Tibial nerve (tissue), 4 donors: ENCODE measurements at places on chromosomes 16 and 17.

DNA sequence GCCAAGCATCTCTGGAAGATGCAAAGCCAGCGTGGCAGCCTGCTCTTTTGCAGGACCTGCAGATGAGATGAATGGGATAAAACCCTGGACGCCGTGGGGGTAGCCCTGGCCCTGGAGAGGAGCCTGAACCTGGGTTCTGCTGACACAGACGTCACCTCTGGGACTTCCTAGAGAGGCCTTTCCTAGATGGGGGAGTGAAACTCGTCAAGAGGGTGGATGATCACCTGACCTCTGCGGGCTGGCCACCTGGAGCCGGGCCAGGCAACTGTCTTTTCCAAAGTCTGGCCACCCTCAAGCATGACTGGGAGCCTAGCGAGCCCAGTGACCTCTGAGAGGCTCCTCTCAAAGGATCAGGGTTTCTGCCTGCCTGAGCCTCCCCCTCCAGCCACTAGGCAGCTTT is 529.0 kb downstream of the KCNJ18 start:
- DNase-seq: no peak

GRCh38 chr17:75738218-75738802 is 17.1 kb downstream of the ITGB4 start:
- DNase-seq: no peak

GRCh38 chr17:20202141-20202621 is 193.0 kb downstream of the SPECC1 start:
- no peak for DNase-seq

DNA sequence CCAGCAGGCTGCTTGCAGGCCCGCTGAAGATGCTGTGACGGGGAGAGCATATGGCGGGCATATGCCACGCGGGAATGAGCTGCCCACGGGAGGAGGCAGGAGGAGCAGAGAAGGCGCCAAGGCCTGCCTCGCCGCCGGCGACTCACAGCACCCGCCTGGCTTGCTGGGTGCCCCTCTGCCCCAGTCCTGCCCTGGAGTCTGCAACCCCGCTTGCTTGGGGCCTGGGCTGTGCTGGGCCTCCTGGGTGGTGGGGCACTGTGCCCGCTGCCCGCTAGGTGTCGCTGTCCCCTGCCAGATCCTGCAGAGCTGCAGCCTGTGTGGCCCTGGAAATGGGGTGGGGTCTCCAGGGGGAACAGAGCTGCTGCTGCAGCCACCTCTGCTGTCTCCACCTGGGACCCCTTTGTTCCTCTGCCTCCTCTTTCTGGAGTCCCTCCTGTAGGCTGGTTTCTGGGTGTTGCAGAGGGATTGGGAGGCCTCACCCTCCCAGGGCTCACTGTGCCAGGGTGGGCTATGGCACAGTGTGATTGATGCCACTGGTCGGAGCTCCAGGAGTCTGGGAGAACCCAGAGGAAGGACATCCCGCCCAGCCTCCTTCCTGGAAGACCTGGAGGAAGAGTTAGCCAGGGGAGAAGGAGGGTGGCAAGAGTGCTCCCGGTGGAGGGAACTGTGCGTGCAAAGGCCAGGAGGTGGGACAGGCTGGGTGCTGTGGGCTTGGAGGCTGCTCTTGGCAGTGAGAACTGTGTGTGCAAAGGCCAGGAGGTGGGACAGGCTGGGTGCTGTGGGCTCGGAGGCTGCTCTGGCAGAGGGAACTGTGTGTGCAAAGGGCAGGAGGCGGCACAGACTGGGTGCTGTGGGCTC is 141.0 kb upstream of the CIBAR2 start:
- DNase-seq: peak; percentile 57

DNA sequence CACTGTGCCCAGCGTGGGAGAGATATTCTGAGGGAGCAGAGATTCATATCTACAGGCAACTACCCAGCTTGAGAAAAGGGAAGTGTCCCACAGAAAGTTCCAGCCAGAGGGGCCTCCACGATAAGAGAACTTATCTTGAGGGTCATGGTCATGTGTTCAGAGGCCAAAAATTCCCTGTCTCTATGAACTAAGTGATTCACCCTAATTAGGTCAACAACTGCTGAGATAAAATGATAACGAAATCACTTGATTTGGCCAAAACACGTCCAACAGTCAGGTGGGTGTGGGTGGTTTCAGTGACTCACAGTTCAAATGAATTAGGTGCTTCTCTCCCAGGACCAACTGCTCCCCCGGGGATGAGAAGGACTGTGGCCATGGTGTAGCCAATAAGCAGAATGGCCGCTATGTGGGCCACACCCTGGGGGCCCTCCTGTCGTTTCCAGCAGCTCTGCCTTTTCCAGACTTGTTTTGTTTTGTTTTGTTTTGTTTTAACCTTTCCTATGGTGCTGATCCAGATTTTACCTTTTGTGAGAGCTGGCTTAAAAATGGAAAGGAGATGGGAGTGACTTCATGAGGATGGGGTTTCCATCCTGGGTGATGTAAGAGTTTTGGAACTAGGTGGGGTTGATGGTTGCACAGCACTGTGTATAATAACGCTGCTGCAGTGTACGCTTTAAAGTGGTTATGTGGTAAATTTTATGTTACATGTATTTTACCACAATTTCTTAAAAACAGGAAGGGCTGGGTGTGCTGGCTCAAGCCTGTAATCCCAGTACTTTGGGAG is 8.7 kb downstream of the DNAI2 start:
- no peak for DNase-seq

GRCh38 chr17:49990921-49991320 is 4.1 kb downstream of the DLX3 start:
- DNase-seq: no peak

DNA sequence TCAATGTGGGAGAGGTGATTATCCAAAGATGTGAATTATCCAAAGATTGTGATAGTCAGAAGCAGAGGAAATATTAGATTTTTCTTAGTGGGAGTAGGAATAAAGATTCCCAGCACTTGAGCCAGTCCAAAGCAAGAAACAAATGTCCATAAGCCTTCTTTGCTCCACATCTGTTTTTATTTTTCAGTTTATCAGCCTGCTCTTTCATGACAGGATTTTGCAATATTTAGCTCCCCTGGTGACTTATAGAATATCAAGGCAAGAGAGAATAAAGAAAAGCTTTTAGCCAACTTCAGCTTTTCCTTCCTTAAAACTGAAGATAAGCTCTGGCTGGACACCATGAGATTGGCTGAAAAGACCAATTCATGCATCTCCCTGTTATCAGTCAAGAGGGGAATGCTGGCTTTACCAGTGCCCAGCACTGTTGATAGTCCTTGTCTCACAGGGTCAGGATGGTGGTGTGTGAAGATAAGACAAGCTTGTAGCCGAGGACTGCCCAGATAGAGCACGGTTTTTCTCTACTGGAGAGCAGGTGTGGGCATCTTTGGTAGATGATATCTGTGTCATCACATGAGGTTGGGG is 706.5 kb downstream of the KCNJ2 start:
- no peak for DNase-seq

- peak; percentile 30 for DNase-seq
Observed at GRCh38 chr17:49216953-49217650, 6.6 kb downstream of the ABI3 start.

- DNase-seq: no peak
Observed at GRCh38 chr16:87390641-87391323, 1.4 kb upstream of the MAP1LC3B start.

DNA sequence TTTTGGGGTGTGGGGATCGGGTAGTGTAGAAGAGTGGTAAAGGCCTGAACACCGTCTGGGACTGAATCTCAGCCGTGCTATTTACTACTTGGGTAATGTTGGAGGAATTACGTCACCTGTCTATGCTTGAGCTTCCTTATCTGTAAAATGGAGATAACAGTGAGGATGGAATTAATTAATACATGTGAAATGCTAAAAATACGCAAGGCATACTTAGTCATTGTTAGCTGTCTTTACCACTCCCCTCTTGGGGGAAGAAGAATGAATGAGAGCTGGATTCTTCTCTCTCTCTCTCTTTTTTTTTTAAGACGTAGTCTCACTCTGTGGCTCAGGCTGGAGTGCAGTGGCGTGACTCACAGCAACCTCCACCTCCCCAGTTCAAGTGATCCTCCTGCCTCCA is 41.1 kb upstream of the TANGO6 start:
- no peak for DNase-seq

DNA sequence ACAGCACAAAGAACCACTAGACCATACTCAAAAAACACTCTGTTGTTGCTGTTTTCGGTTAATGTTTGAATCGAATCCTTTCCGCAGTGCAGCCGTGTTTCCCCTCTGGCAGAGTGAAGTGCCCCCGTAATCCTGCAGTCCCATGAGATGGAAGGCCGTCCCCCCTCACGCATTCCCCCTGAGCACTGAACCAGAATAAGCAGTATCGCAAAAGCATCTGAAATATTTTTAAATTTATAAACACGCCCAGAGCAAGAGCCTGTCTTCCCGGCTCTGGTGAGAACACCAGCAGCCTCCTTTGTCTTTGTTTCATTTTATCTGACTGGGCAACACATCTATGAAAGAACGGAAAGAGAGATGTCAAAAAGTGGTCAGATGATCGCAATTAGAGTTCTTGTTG is 121.0 kb upstream of the ADAMTS18 start:
- no peak for DNase-seq
